ENCODE measurements at places on chromosomes 7 and 10.
A peak's percentile ranks its signal among the peaks of the same experiment; 100 is the strongest.

DNA sequence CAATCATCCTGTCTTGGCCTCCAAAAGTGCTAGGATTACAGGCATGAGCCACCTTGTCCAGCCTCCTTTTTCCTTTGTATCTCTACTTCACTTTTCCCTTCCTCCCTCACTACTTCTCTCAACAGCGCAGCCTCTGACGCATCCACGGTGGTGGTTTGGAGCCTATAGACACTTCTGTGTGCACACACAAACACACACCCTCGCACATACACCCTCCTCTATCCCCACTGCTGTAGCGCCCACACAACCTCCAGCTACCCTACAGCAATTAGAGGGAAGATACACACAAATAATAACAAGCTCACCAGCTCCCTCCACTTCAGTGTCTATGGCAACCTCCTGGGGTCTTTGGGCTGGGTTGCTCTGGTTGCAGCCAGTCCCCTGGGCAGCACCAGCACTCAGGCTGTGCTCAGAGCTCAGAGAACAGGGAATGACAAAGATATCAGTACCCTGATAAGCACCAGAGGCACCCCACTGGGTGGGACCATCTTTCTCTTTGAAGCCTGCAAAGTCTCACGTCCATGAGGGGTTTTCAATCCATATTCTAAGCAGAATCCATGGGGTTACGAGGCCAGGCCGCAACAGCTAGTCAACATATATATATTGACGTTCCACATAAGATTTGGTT lies 3.3 kb upstream of the CAMK2G start:
- no peak for DNase-seq

DNA sequence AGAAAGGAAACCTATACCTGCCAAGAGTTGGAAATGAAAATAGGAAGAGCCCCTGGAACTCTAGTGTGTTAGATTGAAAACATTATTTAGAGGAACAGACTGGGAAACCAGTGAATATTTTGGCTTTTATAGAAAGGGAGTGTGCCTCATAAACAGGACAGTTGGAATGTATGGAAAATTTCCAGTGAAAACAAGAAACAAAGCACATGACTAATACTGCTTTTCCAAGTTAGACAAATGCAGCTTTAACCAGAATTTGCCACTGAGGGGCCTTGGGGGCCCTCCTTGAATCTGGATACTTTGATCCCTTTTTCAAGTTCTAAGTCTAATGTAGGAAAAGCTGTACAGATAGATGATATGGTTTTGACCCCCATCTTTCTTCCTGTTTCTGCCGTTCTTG lies 21.2 kb downstream of the ITGB8 start:
- DNase-seq: no peak

- DNase-seq: peak; percentile 68
Measured at GRCh38 chr7:149496642-149497391, 792 bp downstream of the ZNF746 start.

DNA sequence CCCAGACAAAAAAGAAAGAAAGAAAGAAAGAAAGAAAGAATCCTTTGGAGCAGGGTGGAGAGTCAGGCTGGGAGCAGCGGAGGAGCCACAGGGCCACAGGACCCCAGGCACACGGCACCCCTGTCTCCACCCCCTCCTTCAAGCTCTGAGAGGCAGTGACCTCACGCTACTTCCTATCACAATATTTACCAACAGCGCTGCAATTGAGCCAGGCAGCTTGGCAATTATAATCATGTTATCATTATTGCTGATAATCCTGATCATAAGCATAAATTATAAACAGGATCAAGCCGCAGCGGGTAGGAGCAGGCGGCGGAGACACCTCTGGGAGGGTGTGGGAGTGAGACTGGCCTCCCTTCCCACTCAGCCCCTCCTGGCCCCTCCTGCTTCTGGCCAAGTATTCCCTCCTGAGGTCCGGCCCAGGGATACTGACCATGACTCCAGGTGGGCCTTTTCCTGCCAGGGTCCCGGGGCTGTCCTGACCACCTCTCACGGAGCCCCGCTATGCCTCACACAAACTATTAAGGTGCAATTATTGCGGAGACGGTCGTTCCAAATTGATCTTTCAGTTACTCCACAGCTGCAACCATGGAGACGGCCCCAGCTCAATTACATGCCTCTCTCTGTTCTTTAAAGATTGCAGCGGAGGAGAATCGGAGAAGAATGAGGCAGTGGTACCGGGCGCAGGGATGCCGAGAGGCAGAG lies 10.0 kb upstream of the GTF2IRD1 start:
- no peak for DNase-seq

DNA sequence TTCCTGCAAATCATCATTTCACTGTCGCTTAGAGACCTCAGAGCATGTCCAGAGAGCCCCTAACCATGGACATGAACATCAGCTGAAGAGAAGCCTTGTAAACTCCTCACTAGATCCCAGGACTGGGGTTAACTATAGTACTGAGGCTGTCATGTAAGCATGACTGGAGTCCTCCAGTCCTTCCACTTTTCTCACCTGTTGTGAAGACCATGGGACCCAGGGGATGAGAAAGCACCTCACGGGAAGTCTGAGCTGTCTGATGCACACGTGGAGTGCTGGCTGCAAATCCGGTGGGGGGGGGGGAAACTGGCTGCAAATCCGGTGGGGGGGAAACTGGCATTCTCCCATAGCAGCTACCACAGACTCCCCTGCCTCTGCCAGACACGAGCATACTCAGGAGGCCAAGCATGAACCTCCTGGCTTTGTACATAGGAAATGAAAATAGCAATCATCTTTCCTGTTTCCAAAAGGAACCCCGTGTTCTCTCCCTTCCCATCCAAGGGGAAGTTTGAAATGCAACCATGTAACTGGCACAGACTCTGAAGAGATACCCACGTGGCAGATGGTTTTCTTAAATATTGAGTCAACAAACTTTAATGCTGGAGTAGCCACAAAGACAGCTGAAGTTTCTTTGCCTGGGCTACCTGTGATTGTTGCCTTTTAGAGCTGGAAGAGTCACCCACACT lies 261.4 kb downstream of the ZMYND11 start:
- DNase-seq: no peak

- DNase-seq: no peak
Measured at GRCh38 chr10:130233426-130233825, 97.2 kb downstream of the GLRX3 start.

- DNase-seq: no peak
Measured at GRCh38 chr7:38383281-38383680, 109.8 kb upstream of the TARP start.

GRCh38 chr10:132507409-132507955 lies 30.1 kb upstream of the INPP5A start:
- no peak for DNase-seq

DNA sequence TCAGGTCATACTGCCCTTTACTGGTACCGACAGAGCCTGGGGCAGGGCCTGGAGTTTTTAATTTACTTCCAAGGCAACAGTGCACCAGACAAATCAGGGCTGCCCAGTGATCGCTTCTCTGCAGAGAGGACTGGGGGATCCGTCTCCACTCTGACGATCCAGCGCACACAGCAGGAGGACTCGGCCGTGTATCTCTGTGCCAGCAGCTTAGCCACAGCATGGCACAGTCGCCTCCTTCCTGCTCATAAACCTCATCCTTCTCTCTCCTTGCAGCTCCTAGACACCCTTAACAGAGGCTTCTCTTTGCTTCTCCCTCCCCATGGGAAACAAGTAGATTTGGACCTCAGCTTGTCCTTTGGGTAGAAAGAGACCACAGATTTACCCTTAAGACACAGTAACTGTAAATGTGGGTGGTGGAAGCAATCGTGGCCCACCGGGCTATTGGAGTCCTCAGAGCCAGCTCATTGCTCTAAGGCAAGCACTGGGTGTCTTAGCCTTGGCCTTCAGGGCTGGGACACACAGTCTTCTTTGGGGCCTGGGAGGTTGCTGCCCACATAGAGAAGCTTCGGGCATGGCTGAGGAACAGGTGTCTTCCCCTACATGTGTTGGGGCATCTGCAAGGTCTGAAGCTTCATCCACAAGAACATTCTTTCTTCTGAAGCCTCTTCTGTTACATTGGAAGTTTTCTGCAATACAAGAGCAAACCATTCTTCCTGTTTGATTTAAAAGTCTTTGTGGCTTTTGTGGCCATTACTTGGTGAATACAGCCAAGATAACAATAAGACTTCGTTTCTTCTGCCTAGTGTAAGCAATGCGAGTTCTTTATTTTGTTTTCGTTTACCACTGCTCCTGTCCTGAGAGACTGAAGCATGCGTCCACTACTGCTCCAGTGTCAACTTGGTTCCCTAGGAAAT lies 95.5 kb upstream of the PRSS58 start:
- no peak for DNase-seq

DNA sequence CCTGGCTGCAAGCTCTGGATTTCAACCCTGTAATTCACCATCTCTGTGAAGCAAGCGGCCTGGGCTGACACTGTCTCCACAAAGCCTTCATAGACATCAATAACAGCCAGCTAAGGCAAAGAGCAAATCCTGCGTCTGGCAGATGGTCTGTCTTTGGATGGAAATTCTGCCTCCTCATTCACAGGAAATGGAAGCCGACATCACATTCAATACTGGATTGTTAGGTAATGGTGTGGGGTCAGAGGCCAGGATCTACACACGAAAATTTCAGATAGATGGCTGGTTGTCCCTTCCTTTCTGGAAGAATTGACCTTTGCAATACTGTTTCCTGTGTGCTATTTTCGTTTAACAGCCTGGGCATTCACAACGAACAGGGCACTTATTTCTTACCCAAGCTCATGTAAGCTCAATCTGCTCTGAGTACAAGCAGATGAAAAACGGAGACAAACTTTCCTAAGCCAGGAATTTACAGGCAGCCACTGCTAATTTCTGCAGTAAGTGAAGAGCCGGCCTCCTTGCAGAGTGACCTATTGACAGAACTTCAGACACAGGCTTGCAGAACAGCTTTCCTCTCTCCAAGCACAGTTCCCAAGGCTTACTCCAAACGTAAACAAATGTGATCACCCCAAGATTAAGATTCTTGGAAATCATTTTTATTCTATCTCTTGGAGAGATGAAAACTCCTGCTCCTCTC lies 3.1 kb upstream of the ADAM12 start:
- DNase-seq: no peak

DNA sequence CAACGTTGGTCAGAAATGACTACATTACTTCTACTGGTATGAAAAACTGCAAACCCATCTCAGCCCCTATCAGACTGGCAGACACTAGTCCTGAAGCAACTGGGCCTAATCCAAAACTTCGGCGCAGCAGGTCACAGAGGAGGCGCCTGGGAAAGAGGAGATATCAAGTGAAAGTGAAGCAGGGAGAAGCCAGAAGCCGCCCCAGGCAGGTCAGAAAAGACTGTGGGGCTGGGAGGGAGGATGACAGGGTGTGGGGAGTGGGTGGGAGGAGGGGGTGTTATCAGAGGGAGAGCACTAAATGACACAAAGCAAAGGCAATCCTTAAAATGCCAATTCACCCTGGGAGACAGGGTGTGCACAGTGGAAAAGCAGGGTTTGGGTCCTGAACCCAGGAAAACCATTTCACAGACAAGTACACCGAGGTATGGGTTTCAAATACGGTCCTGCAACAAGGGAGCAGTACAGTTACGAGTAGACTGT lies 731 bp downstream of the CHCHD3 start:
- peak; percentile 26 for DNase-seq

- no peak for DNase-seq
Measured at GRCh38 chr7:17638727-17639126, 301.6 kb downstream of the SNX13 start.

- peak; percentile 94 for DNase-seq
Measured at GRCh38 chr7:135170274-135170997, at the start of gene CYREN. Gene CYREN (minus strand): TSS chr7:135170707. CDS start chr7:135168922, 1,785 bp downstream.

DNA sequence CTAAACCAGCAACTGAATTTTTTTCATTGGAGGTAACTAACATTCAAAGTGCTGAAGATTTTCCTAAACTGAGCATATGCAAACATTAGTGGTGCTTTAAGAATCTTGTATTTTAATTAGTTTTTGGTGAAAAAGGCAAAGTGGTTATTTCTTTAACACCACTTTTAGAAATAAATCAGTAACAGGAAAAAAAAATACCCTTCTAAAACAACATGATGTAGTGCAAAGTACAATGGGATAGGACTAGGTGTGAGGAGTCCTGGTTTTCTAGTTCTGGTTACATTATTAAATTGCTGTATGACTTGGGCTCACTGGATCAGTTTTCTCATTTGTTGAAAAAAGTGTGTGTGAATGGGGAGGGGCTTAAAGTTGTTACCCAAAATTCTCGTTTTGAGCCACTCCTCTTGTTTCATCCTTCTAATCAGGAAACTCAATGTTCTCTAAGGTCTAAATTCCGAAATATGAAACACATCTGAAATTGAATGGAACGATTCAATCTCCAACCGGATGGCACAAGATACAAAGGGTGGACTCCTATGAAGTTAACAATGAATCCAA lies 1.8 kb downstream of the WASL start:
- no peak for DNase-seq

DNA sequence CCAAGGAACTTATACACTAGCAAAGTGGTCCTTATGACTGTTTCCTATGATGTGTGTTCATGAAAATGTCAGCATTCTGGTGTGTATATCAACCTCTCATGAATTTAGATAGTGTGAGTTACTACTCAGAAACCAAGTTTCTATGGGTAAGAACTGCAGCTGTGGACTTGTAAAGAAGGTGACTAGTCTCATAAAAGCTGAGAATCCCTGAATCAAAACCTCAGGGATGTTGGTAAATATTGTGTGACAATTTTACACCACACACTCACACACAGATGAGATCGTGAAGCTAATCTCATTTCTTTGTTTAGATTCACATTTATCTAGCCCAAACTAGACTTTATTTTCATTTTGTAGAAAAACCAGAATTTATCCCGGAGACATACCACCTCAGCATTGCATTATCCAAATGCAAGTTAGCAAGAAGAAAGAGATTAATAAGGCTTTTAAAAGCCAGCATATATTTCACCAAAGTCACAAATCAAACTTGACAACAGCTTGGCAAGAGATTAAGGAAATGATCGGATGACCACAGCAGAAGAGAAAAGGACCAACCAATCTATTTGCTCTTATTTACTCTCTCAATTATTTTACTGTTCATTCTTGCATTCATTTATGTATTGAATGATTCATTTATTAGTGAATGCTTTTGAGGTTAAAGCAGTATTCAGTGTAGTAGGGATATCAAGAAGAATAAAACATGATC lies 92.9 kb downstream of the PLXDC2 start:
- DNase-seq: no peak

DNA sequence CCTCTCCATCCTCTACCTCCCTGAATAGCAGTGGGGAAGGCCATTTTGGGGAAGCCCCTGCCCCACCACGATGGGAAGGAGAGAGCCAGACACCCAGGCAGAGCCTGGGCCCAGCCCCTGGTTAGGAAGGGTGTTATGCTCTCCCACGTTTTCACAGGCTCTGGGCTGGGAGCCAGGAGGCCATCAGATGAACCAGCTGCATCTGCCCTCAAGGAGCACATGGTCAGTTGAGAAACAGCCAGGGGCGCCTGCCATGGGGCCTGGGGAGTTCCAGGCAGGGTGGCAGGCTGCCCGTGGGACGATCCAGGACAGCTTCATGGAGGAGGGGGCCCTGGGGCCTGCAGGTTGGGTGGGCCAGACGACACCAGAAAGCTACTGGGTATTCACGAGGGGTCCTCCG lies 47.5 kb downstream of the CAMK2B start:
- DNase-seq: no peak

- DNase-seq: no peak
Measured at GRCh38 chr10:49549640-49550346, 10.9 kb upstream of the ERCC6 start.
